ENCODE measurements at places on chromosomes 5 and 9.

DNA sequence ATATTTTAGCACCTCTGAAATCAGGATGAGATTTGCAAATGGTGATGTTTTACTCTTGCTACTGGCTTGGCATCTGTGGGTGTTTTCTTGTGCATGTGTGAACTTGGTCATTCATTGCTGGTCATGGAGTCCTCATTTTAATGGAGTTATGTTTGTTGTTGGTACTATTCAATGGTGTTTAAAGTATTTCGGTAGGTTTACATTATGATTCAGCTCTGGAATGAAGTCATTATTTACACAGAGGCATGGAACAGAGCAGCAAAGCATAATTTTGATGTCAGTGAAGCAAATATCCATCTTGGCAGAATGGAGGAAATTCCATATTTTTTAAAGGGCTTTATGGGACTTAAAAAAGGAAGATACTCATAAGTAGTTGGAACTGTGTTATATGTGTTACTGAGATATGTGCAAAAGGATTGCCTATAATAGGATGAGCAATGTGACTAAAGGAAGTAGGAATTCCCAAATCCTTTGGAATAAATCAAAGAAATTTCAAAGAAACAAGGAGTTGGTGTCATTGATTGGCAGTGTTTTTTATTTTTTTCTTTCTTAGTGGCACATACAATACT is 147.4 kb downstream of the ACTBL2 start:
- DNase-seq: no peak

GRCh38 chr5:168007286-168007685 is 284.2 kb upstream of the WWC1 start:
- no peak for DNase-seq

GRCh38 chr9:121242219-121242958 is 25.6 kb upstream of the GSN start:
- no peak for DNase-seq

DNA sequence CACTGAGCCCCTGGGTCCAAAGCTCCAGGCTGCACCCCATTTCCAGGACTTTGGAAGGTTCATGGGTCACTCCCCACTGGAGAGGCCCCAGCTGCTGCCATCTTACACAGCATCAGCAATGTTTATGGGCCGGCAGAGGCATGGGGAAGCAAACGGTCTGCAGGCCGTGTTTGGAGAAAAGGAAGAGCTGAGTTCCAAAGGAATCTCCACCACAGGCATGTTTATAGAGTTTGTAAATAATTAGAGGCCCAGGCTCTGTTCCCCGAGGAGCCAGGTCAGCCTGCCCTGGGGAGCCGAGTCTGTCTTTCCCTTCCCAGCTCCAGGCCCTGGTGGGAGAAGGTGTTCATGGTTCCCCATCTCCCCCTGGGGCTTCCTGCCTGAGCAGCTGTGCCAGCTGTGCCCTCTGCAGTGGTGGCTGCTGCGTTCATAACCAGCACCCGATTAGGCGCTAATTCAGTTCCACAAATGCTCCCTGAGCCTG is 64.8 kb downstream of the COL27A1 start:
- DNase-seq: no peak

DNA sequence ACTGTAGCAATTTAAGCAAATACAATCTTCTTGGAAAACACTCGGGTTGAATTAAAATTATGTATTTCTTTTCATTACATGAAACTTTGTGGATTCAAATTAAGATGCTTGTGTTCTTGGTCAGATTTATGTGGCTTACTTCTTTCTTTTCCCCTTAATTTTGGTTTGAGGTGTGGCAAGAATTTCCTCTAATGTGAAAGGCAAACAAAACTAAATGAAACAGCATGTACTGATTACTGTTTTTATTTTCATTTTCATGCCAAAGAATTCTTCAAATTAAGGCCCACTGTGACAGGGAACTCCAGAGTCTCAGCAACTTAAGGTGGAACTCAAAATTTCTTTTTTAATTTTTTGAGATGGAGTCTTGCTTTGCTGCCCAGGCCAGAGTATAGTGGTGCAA is at the start of gene OMD:
TSS of gene OMD (minus strand) at position 132 of the 400 bp plus-strand sequence. CDS start 6,913 bp downstream, outside the sequence.
- DNase-seq: no peak

DNA sequence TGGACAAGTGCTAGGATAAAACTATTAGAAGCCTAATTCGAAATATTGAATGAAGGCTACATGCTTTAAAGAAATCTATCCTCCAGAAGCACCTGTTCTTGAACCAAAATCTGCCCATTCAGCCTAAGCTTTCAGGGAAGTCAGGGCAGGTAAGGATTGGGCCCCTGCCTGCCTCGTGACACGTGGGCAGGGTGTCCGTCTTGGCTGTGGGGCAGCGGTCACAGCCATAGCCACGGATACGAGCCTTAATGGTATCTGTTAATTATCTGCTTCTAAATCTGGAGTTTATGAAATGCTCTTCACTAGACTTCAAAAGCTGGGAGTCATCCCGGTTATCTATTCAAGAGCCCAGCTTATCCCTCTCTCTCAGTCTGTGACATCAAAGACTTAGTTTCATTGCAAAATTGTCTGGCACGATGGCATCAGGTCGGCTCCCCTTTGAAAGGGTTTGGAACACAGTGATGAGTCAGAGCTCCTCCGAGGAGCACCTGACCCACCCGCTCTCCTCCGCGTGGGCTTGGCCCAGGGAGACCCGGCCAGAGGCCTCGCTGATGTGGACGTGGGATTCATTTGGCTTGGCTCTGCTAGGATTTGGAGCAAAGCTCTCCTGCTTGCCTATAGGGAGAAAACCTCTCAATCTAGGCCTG is 135.9 kb downstream of the MACROH2A1 start:
- DNase-seq: no peak

GRCh38 chr5:39189292-39189955 is 29.9 kb downstream of the FYB1 start:
- DNase-seq: no peak

GRCh38 chr5:137095597-137095996 is 403.5 kb downstream of the SPOCK1 start:
- no peak for DNase-seq

DNA sequence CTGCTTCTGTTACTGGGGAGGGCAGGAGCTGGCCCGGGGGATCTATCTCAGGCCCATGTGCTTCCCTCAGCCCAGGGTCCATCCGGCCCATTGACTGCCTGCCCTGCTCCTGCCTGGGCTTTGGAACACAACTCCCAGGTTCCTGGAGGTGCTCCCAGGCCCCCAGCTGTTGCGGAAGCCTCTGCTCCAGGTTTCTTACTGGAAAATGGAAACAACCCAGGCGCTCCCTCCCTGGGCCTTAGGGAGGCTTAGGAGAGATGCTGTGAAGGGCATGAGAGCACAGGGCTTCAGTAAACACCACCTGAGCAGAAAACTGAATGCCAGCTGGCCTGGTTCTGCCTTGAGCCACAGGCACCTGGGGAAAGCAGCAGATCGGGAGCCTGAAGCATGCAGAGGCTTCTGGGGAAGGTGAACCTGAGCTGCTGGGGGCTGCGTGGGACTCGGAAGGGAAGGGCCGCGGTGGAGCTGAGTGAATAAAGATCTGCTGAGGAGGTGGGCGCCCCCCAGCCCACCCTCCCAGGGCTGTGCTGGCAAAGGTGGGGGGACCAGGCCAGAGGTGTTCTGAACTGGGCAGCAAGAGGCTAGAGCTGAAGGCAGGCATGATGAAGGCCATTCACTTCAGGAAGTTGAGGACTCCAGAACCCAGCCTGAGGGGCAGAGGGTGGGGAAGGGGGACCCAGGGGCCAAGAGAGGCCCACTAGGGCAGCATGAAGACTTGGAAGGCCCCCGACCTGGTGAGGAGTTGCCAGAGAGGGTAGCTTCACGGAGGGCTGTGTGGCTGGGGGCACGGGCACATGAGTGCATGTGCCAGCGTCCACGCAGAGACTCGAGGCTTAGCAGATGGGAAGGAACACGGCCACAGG is 64.8 kb downstream of the SHB start:
- no peak for DNase-seq

DNA sequence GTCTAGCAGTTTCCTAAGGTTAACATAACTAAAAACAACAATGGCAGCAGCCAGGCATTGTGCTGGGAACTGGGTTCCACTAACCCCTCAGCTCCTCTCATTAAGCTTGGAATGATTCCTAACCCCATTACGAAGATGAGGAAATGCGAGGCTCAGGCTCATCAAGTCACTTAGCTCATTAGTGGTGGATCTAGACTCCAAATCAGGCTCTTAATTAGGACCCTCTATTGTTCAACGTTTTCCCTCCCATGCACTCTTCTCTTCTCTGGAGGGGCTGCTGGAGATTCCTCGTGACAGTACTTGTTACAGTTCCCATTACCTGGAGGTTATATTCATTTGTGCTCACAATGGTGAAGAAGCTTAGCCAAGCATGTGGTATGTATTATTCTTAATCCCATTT is 6.5 kb downstream of the TAS2R1 start:
- DNase-seq: no peak

All from KG1 (cell line).